ENCODE measurements at places on chromosomes 16 and 17.

DNA sequence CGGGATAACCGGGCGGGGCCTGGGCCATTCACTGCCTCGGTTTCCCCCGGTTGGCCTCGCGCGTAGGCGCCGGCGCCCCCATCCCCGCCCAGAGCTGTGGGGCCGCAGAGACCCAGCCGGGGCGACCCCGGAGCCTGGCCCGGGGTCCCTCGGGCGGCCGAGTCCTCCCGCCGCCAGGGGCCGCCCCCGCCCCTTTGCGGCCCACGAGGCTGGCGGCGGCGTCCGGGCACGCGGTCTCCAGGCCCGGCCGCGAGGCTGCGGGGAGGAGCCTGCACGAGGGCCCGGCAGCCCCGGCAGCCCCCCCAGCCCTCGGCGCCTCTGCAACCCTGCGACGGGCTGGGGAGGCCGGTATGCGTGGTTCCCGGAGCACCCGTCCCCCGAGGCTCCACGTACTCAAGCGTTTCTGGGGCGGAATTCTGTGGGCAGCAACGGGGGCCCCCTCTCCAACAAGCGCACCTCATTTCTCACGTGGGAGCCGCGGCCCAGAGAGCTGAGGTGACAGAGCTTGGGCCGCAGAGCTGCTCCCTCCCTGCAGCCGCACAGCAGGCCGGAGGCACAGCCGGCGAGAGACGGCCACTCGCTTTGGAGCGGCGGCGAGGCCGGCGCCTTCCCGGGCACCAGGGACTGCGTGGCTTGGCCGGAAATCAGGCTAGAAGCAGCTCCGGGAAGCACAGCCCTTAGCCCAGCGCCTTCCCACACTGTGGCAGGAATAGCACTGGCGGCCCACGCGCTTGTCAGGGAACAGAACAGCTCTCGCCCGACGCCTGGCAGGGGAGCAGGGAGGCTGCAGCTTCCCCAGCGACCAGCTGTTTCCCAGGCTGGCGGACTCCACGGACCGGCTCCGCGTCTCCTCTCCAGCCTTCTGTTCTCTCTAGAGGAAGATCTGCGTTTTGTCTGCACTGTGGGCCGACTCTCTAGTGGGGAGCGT lies 867 bp upstream of the LIMD2 start:
- DNase-seq = peak; percentile 38

- peak; percentile 78 for DNase-seq
These were observed 13.5 kb downstream of the SPATA32 start for GRCh38 chr17:45248132-45248957.

- no peak for DNase-seq
These were observed 172.5 kb downstream of the GRIN2A start for GRCh38 chr16:10009684-10010083.

- DNase-seq = no peak
These were observed 15.4 kb downstream of the PLLP start for GRCh38 chr16:57268804-57269800.

DNA sequence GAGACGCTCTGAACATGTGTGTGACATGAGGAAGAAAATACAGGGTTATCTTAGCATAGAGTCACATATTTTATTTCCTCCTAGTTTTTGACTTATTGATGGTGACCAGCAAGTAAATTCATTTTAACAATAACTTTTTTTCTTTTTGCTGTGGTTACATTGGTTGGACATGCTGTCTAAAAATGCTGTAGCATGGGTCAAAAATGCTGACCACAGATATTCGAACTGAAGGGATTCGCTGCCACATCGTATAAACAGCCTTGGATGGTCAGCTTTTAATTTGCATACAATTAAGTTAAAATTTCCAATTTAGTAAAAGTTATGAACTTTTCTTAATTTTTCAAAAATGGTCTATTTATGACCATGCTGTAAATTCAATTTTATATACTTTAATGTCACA lies 30.5 kb downstream of the RPGRIP1L start:
- no peak for DNase-seq

GRCh38 chr16:72201387-72201786 lies 29.4 kb upstream of the PMFBP1 start:
- no peak for DNase-seq

DNA sequence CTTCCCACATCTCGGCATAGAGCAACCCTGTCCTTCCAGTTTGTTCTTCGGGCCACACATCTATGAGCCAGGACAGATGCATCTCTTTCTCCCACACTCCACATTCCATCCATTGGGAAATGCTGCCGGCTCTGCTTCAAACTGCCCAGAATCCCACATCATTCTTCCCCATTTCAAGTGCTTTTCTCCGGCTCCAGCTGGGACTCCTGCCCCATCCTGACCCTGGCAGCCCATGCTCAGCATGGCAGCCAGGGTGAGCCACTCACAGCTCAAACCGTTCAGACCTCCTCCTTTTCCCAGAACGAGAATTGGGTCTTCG lies 132.8 kb upstream of the SDK2 start:
- DNase-seq = no peak

GRCh38 chr17:60356940-60357339 lies 35.0 kb downstream of the USP32 start:
- no peak for DNase-seq

DNA sequence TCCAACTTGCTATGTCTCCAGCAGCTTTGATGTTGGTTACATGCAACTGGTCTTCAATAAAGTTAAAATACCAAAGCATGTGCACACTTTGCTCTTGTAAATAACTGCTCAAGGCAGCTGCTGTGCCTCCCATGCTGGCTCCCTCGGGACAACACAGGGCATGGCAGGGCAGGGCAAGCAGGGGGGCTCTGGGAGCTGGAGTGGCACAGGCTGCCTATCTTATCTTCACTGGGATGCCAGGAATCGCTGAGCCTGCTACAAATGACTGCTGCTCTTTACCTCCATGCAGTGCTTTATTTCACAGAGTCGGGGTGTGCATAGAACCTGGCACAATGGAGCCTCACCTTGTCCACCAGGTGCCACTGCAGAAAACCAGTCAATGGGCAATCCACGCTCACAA lies 21.8 kb downstream of the PEMT start:
- no peak for DNase-seq

- no peak for DNase-seq
These were observed 3.1 kb downstream of the EVI2A start for GRCh38 chr17:31318298-31318801.
